ENCODE measurements at places on chromosomes 11 and 22.

DNA sequence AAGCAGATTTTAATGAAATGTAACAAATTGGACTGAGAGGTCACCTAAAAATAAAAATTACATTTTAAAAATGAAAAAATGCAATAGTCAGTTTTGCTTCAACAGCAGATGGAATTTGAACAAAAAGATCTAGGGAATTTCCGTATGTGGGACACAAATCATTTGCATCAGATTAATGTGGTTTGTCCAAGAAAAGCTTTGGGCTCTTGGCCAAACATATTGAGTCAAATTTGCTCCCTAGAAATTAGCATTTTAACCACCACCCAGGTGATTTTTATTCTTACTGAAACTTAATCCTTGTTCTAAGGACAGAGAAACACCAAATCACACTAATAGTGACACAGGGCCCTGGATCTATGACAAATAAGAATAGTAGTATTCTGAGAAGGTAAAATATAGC, 1477.8 kb downstream of the FAM181B start:
- no peak for DNase-seq

DNA sequence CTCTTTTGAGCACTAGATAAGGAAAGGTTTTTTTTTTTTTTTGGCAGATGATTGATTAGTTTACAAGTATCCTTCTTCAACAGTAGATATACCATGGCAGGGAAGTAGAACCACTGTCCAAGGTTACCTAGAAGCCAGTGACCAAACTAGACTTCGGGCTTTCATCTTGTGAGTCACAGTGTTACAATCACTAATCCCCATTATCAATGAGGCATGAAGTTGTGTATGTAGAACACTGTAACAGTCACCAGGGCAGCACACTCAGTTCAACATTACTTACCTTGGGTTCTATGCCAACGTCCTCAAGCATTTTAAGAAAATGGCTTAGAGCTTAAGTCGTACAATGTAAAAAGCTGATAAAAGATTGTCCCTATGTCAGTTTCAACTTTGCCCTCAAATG, 430.9 kb downstream of the ETS1 start:
- DNase-seq = no peak

DNA sequence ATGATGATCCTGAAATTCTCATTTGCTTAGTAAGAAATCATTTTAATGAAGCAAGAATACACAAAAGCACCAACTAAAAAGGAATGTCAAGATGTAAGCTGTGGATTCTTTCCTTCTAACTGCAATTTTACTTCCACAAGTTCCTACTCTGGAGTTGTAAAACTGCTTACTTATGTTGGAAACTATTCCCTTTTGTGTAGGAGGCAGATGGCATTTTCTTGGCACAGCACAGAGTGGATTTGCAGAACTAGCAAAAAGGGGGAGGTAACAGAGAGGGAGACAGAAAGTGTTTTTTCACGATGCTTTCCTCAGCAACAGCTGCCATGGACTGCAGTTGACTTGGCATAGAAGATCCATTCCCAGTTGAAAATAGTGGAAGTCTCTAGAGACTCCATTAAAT, 1112.0 kb upstream of the RAG2 start:
- no peak for DNase-seq

- DNase-seq = no peak
These were observed 61.3 kb downstream of the CHST1 start for GRCh38 chr11:45603946-45604682.

DNA sequence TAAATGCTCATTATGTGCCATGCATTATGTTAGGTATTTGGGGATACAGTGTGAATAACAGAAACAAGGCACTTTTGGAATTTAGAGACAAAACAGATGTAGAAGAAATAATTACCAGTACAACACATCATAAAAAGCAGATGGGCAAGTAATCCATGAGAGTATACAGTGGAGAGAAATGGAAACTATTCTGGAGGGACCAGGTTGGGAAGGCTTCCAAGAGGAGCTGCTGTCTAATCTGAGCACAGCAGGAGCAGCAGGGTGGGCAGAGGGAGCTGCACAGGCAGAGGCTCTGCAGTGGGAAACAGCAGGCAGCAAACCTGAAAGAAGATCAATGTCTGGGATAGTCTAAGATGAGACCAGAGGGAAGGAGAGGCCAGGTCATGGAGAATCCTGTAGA, 268.7 kb upstream of the CCDC90B start:
- no peak for DNase-seq

- DNase-seq = no peak
These were observed 322.8 kb upstream of the SYN3 start for GRCh38 chr22:33380789-33381530.

DNA sequence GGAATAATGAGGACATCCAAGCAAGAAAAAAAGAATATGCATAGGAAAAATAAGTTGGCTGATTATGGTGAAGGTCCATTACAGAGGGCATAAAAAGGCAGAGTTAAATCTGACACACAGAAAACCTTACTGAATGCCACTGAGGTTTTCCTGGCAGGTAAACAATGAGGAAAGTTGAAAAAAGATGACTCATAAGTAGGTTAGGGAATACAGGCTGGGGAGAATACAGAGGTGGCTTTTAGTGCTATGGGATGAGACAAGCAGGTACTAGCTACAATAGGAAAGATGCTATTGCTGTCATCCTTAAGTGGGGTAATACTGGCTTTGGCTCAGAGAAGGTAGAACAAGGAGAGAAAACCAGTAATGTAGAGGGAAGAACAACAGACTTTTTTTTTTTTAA, 44.7 kb downstream of the CSTF3 start:
- DNase-seq = no peak

- DNase-seq = no peak
These were observed 4.0 kb downstream of the USP28 start for GRCh38 chr11:113871336-113871735.

DNA sequence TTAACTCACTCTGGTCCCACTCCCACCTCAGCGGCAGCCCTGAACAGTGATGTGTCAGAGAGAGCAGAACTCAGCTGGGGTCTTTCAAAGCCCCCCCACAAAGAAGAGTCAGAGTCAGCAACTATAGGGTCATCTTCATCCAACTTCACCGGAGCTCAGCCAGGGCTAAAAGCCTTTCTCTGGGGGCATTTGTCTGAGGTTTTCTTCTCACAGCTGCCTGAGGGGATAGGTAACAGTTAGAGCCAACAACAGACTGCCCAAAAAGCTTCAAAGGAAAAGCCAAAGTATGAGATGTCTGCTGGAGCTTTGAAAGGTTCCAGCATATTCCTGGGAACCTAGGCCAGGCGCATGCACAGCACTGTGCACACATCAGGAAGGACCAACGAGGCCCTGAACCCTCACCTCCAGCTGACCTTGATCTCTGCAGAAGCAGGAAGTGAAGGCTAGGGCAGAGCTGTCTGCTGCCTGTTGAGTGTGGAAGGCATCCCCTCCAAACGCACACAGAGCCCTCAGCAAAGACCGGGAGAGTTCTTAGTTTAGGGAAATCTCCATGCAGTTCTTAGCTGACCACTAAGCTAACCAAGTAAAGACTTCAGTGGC, 28.1 kb upstream of the COMT start:
- no peak for DNase-seq

DNA sequence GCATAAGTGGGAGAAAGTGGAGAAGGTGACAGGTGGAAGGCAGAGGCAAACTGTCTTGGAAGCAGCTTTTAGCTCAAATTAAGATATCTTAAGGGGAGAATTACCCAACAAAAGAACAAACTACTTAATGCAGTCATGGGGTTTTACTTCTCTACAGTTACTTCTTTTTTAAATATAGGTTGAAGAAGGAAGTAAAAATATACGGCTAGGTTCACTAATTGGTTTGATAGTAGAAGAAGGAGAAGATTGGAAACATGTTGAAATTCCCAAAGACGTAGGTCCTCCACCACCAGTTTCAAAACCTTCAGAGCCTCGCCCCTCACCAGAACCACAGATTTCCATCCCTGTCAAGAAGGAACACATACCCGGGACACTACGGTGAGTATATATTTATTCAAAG, 40.8 kb downstream of the PDHX start:
- DNase-seq = no peak

DNA sequence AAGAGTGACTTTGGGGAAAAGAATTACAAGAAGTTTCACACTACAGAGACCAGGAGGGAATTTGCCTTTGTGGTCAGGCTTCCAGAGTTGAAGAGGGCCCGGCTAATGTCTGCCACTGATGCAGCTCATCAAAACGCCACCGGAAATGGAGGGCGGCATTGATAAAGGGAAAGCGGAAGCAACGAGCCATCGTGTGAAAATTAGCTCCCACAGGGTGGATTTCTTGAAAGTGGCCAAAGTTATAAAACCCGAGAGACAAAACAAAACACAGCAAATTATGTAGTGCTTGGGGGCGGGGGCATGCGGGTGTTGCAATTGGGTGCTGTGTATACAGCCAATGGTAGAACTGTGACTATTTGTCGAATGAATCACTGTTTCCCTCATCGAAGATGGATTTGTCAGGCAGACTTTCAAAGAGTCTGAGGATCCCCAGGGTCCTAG, 113.0 kb downstream of the ADAMTS15 start:
- no peak for DNase-seq

DNA sequence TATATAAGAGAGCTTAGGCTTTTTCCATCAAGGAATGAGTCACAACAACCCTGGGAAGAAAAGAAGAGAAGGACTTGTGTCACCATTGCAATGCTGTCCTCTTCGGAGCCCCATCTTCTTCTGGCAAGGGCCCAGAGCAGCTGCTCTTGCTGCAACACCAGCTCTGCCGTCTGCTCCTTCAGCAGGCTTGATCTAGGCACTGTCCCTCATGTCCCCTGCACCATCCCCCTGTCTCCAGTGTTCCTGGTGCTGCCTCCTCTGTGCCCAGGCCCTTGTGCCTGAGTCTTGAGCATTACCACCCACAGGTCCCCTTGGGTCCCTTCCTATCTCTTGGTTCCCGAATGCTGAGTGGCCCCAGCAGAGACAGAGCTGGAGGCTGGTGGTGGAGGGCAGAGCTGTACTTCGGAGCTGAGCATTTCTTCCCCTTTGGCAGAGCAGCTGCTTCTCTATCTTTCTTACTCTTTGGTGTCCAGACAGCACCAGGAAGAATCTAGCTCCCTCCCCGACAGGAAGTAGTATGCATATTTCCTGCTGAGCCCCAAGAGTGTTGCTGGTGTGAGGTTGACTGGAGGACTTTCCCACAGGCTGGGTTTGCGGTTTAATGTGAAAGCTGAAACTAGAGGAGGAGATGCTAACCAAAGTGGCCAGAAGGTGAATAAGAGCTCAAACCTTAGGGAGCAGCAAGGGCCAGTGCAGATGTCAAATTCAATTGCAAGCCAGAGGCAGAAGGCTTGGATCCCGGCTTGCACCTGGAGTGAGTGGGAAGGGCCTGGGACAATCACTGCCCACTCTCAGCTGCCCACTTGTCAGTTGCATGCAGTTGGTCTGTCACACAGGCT, 27.8 kb downstream of the WEE1 start:
- peak; percentile 28 for DNase-seq

- DNase-seq = no peak
These were observed 9.0 kb downstream of the RNF121 start for GRCh38 chr11:71937826-71938225.

GRCh38 chr22:26570115-26570514, 19.8 kb downstream of the TPST2 start:
- DNase-seq = no peak

GRCh38 chr11:58905721-58906547, 33.4 kb upstream of the GLYATL1 start:
- DNase-seq = no peak

DNA sequence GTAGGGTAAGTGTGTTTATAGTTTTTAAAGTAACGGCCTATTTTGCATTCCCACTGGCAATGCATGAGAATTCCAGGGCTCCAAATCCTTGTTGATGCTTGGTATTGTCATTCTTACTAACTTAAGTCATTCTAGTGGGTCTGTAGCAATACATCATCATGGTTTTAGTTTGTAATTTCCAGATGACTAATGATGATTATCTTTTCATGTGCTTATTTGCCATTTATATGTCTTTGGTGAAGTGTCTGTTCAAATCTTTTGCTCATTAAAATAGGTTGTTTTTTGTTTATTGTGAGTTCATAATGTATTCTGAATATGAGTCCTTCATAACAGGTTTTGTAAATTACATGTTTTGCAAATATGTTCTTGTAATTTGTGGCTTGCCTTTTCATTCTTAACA, 31.2 kb downstream of the MTMR3 start:
- DNase-seq = no peak

GRCh38 chr11:67369275-67369674, 4.1 kb downstream of the CLCF1 start:
- DNase-seq = no peak

GRCh38 chr11:115488945-115489344, 15.3 kb downstream of the CADM1 start:
- DNase-seq = no peak

DNA sequence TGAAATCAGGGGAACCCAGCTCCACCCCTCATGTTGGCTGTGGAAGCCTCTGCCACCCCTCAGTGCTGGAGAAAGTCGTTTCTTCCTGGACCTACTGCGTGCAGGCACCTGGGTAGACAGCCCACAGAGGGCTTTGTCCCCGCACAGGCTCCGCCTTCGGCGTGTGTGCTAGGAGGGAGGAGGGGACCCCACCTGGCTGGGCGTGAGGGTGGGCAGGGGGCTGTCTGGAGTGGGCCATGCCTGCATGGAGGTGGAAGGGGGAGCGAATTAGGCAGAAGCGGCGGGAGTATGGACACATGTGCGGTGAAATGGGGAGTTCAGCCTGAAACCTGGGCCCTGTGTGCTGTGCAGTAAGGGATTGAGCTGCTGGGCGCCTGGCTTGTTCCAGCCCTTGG, 49.3 kb downstream of the FBLN1 start:
- DNase-seq = no peak

DNA sequence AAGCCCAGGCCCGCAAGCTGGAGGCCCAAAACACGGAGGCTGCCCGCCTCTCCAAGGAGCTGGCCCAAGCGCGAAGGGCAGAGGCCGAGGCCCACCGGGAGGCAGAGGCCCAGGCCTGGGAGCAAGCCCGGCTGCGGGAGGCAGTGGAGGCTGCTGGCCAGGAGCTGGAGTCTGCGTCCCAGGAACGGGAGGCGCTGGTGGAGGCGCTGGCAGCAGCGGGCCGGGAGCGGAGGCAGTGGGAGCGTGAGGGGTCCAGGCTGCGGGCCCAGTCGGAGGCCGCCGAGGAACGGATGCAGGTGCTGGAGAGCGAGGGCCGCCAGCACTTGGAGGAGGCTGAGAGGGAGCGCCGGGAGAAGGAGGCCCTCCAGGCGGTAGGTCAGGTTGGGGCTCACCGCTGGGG, 4.8 kb downstream of the CCDC88B start:
- DNase-seq = no peak

DNA sequence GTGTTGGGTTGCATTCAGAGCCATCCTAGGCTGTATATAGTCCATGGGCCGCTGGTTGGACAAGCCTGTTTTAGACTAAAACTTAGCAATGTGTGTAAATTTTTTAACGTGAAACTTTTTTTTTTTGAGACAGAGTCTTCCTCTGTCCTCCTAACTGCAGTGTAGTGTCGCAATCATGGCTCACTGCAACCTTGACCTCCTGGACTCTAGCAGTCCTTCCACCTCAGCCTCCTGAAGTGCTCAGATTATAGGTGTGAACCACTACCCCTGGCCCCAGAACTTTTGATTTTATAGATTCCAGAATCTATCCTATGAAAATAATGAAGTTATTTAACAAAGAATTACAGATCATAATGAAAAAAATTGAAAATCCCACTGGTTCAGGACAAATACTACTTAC, 29.9 kb upstream of the PANX2 start:
- DNase-seq = no peak

- DNase-seq = no peak
These were observed 44.8 kb downstream of the PRR5L start for GRCh38 chr11:36340897-36341296.

GRCh38 chr22:25061605-25062376, 109.3 kb downstream of the KIAA1671 start:
- DNase-seq = no peak

- DNase-seq = no peak
These were observed 23.6 kb upstream of the MYRF start for GRCh38 chr11:61728940-61729219.

GRCh38 chr11:130431801-130432200, 3.4 kb upstream of the ADAMTS8 start:
- DNase-seq = no peak
